ENCODE measurements at places on chromosomes 7 and 10.

DNA sequence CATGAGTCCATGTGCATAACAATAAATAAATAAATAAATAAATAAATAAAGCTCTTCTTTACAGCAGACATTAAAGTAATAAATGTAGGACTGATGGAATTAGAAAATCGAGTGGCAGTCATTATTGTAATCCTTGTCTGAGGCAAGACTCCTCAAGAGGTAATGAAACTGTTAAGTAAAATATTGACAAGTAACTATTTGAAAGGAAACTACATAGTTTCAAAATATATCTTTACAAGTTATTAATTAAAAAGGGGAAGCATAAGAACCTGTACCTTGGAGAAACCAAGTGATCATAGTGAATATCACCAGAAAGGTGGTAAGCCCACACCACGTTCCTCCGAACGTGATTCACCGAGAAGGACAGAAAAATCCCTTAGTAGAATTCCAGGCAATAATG is 285.6 kb upstream of the SORCS1 start:
- no peak for DNase-seq

GRCh38 chr10:105707603-105708002 is 1066.5 kb downstream of the SORCS3 start:
- DNase-seq, result no peak

DNA sequence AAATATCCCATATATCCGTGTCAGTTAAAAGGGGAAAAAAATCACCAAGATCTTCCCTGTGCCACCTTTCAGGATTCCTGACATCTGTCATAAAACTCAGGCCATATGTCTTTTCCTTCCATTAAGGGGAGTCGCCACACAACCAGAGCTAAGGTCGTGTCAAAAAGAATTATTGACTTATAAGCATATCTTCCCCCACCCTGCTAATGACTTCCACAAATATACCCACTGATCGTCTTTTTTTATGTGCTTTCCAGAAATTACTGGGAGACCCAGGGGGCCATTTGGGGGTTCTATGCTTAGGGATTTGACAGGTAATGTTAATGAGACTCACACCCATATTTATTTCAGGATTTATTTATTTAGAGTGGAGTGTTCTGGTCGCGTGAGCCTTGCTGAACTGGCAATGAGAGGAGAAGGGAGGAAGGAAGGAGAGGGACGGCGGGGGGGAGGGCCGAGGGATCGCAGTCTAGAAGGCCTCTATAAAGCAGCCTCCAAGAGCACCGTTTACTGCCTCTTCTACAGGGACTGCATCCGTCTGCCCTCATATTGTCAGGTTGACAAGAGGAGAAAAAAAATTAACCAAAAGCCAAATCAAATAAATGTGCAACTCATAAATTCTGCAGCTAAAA is 135.7 kb upstream of the MGMT start:
- no peak for DNase-seq

- DNase-seq, result no peak
Measured at GRCh38 chr7:16755397-16755796, 1.8 kb downstream of the TSPAN13 start.

DNA sequence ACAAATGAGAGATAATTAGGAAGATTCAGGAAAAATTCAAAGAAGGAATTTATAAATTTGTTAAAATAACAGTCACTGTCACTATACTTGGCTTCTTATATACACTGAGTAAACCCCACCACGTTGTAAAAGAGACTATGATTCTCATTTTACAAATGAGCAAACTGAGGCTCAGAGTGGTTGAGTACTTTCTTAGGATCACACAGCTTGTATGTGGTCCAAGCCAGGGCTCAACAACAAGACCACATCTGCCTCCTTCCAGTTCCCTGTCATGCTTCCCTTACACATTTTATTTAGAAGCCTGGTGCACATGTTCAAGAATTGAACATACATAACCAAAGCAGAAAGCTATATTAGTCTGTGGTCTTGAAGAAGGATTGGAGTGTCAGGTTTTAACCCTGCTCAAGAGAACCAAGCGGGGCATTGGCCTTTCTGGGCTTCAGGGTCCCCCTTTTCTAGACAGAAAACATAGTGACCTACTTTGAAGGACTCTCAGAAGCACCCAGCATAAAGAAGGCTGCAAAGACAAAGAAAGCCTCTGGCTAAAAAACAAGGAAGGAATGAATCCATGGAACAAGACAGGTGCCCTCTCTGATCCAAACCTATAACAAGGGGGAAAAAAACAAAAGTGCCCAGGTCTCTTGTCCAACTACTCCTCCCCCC is 846 bp downstream of the MRLN start:
- DNase-seq, result no peak

GRCh38 chr10:31851216-31851615 is 77.4 kb downstream of the ARHGAP12 start:
- DNase-seq, result no peak

- DNase-seq, result no peak
Measured at GRCh38 chr10:73586583-73586984, 4.6 kb downstream of the USP54 start.

GRCh38 chr7:90777465-90777864 is 181.3 kb downstream of the CDK14 start:
- peak; percentile 38 for DNase-seq

GRCh38 chr7:38801786-38802185 is 107.2 kb downstream of the VPS41 start:
- no peak for DNase-seq

DNA sequence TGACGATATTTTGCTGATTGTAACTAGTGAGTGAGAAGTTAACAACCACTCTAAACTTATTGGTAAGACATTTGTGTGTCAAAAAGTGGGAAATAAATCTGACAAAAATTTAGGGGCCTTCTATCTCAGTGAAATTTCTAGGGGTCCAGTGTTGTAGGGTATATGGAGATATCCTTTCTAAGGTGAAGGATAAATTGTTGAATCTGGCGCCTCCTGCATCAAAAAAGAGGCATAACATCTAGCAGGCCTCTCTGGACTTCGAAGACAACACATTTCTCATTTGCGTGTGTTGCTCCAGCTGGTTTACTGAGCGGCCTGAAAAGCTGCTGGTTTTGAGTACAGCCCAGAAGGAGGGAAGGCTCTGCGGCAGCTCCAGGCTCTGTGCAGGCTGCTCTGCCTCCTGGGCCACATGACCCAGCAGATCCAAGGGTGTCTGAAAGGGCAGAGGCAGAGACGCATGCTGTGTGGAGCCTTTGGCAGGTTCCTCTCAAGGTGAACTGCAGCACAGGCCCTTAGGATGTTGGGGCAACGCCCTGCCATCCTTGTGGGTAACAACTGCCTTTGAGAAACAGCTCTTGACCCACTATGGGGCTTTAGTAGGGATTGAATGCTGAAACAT is 72.4 kb downstream of the LMBR1 start:
- DNase-seq, result no peak

DNA sequence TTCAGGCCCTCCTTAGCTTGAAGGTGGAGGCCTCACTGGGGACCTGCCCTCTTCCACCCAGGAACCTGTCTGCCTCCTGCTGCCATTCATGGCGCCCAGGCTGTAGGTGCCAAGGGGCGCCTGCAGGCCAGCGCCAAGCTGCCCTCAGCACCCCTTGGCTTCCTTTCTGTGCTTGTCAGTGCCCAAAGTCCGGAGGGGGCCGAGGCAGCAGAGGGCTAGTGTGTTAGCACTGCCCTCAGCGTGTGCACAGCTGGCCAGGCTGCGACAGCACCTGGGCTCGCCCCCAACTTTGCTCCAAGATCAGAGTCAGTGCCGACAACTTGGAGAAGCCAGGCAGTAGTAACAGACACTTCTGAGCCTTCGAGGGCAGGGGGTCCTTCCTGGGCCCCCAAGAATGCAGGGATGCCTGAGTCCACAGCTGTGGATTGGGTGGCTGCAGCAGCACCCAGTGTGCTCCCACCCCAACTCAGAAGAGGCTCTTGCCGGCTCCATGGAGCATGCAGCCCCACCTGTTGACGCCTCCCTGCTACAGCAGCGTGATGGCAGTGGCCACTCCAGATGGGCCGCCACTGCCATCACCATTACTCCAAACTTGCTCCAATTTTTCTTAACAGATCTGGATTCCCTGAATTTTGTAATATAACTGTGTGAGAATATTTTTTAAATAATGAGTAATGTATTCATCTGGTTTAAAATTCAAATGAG is 41.7 kb downstream of the CACUL1 start:
- DNase-seq, result no peak

- no peak for DNase-seq
Measured at GRCh38 chr10:86443936-86444335, 77.3 kb upstream of the GRID1 start.

GRCh38 chr10:12902851-12903358 is 98.6 kb downstream of the CCDC3 start:
- DNase-seq, result no peak

DNA sequence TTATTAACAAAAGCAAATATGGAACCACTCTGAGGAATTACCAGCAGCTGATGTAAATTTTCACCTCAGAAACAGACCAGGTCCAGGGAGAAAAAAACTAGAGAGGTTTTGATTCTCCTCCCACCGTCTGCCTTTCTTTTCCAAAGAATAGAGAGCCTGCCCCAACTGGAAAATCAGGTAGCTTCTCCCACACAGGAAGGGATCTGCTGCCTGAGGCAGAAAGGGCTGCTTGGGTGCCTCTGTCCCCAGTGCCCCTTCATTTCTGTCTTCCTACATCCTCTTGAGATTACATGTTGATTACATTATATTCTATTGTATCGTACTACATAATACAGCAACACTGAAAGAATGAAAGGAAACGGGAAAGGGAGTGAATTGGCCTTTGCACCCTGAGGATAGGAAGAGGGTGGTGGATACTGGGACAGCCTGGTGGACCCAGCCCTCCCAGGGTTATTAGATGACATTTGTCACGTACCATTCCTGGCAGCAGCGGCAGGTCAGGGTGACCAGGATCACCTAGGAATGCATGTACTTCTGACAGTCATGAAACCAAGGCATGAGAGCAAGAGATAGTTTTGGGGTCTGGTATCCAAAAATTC is 8.9 kb downstream of the ST8SIA6 start:
- DNase-seq, result no peak

DNA sequence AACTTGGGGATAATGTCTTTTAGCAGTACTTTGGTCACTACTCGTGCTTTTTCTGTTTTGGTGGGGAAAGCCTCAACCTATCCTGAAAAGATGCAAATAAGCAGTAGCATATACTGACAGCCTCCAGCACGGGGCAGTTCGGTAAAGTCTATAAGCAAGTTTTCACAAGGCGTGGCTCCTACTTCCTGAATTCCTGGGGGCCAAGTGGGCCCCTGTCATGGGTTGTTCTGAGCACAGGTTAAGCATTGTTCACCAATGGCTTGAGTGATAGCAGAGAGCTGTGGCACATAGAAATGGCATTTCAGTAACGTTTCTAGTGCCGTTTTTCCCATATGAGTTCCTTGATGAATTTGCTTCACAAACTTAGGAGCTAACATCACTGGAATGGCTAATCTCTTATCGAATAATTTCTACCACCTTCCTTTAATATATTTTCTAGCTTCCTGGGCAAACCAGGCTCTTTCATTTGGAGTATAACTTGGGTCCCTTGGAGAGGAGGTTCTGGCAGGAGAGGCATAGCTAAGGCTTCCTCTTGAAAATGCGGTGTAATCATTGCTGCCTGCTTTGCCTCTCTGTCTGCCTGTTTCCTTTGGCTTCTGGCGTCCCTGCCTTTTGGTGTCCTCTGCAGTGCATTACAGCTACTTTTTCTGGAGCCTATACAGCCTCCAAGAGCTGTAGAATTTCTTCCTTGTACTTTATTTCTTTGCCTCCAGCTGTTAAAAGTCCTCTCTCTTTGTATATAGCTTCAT is 11.7 kb upstream of the ZNF239 start:
- no peak for DNase-seq

DNA sequence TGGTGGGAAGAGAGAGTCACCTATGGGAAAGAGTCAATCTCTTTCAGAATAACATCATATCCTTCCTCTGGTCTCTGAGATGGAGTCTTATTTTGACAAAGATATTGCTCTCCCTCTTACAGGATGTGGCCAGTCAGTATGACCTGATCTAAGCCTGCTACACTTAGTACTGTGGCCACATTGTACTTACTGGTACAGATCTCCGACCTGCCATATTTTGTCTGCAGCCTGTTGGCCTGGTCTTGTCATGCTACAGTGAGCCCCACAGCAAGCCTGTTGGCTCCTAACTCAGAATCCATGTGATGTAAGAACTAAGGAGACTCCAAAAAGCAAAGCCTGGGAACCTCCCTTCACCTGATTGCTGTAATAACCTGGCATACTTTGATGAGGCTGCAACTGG is 377.8 kb downstream of the SFMBT2 start:
- no peak for DNase-seq

- DNase-seq, result peak; percentile 1
Measured at GRCh38 chr10:69949770-69950169, 102.9 kb upstream of the MACROH2A2 start.

- DNase-seq, result no peak
Measured at GRCh38 chr10:132626761-132627665, 89.4 kb downstream of the INPP5A start.

- no peak for DNase-seq
Measured at GRCh38 chr7:18179093-18179492, 151.4 kb upstream of the PRPS1L1 start.

DNA sequence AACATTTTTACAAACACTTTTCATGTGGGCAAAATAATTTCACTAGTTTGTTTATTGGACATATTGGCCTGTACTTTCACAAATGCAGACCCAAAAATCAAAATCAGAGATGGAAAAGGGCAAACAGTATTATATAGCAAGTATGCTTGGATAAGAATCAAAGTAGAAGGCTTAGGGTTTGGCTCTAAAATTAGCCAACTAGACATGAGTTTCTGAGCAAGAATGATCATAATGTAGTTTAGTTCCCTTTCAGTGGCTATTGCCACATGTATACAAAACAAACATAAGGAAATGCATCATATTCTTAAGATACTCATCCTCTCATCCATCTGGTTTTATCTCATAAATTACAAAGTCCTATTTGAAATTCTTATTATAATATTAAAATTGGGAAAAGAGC is 132.5 kb downstream of the IMMP2L start:
- DNase-seq, result no peak

DNA sequence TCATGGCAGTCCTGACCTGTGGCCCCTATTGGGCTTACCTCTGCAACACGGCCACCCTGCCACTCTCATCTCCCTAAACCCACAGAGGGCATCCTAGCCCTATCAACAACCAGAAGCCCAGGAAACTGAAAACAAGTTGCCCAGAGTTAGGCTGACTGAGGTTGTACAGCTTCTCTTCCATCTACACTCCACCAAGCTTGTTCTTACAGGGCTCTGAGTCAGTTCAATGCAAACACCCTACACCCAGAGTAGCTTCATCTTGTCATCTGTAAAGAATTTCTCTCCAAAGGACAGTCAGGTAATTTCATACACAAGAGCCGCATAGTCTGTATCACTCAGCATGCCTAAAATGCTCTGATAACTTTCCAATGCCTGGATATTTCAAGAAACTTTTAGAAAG is 175.4 kb downstream of the ARID5B start:
- no peak for DNase-seq

Data from left hindlimb (tissue), 1 donor.